ENCODE measurements at places on chromosomes 1 and 21.

DNA sequence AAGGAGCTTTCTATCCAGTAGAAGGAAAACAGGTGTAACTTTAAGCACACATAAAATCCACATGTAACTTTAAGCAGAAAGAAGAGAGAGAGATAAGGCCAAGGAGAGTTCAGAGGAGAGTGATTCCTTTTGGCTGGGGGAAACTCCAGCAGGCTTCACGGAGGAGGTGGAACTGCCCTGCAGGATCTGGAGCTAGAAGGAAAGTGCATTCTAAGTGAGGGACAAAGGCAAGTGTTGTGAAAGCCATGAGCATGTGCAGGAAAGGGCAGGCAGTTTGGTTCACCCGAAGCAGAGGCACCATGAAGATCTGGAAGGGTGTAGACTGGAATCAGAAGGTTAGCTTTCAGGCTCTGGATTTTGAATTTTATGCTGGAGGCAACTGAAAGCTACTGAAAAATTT, 46.3 kb downstream of the GADD45A start:
- no peak for DNase-seq

DNA sequence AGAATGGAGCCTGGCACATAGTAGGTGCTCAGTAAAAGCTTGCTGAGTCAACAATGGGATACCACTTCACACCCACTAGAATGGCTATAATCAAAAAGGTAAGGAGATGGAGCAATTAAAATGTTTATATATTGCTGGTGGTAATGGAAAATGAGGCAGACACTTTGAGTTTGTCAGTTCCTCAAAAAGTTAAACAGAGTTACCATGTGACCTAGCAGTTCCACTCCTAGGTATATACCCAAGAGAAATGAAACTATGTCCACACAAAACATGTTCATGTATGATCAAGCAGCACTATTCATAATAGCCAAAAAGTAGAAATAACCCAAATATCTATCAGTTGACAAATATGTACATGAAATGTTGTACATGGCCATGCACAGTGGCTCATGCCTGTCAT, 74.8 kb upstream of the ECE1 start:
- no peak for DNase-seq

DNA sequence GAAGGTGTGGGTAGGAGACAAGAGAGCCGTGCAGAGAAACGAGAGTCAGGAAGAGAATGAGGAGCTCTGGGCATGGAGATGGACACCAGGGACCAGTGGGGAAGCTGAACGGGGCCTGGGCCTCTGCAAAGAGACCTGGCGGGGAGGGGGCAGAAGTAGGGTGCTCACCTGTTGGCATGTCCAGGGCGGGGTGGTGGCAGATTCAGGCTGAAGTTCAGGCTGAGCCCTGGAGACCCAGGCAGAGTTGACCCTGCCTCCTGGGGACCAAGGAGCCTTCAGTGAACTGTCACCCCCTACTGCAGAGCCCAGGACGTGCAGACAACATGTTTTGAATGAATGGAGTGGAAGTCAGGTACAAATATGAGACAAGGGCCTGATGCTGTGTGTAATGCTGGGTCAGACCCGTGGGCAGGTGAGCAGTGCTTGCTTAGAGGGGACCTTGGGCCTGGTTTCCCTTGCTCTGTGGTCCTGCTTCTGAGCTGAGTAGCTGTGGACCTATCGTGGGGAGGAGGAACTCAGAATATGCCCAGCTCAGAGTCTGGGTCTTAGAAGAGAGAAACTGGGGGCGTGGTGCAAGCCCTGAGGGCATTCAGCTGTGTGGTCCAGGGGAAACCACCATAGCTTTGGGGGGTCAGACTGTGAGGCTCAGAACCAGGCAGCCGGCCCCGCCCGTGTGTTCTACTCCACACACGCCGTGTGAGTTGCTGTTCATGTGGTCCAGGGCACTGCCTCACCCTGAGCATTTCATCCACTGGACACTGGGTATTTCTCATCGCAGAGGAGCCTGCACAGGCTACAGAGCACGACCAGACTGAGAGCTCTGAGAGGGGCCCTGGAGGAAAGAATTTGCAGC, 21.3 kb upstream of the UMODL1 start:
- DNase-seq, result no peak

DNA sequence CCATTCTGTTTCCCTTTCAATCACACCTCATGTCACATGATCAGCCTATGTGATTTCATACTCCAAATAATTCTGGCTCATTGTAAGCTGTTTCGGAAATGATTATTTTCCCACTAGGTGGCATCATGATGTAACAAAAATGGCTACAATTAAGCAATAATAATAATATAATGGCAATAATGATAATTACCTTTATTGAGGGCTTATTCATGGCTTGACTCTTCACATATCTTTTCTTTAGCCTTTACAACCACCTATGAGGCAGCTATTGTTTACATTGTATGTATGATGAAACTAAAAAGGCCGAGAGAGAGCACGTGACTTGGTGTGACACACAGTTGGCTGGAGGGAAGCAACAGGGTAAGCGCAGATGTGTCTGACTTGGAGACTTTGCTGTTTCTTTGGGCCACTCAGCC, 12.5 kb upstream of the KPRP start:
- peak; percentile 17 for DNase-seq

DNA sequence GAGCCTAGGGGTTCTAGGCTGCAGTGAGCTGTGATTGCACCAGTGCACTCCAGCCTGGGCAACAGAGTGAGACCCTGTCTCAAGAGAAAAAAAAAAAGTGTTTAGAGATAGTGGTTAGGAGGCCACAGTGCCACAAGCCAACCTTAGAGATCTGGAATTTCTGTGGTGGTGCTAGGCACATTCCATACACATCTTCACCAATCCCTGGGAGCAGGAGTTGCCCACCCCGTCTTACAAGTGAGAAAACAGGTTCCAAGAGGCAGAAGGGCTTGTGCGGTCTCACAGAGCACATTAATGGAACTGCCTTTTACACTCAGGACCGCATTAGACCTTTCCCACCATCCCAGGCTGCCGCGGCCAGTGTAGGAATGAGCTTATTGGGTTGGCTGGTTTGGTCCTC, 93.2 kb downstream of the EPHB2 start:
- DNase-seq, result peak; percentile 20

DNA sequence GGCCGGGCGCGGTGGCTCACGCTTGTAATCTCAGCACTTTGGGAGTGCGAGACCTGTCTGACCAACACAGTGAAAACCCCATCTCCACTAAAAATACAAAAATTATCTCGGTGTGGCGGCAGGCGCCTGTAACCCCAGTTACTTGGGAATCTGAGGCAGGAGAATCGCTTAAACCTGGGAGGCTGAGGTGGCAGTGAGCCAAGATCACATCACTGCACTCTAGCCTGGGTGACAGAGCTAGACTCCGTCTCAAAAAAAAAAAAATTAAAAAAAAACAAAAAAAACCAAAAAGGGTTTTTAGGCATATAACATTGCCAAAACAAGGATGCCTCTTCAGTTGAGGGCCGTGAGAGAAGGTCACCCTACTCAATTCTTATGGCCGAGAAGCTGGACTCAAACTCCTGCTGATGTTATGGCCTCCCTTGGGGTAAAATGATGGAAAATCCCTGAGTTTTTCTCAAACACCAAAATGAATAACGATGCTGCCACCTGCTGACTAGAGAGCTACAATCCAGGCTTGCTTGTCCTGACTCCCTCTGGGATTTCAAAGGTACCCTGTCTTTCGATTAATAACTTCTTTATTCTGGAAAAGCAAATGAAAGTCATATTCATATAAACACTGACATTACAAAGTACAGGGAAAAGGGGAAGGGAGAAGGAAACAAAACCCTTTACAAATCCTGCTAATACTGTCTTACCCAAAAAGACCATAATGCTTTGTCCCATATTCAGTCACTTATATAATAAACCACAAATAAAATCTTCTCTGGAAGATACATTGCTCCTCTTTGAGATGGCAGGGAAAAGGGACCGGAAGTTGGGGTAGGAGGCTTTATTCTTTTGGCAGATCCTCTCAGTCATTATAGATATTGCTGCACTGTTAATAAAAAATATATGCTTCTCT, 10.7 kb downstream of the RAB42 start:
- peak; percentile 76 for DNase-seq

DNA sequence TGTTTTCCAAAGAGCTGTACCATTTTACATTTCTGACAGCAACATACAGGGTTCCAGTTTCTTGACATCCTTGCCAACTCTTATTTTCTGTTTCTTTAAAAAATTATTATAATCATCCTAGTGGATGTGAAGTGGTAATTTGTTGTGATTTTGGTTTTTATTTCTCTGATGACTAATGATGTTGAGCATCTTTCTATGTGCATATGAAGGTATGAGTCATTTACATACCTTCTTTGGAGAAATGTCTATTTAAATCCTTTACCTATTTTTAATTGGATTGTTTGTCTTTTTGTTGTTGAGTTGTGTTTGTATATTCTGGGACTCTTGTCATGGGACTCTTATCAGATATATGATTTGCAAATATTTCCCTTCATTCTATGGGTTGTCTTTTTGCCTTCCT, 20.8 kb upstream of the MPC2 start:
- no peak for DNase-seq

GRCh38 chr1:109625601-109626560, 6.2 kb downstream of the AMPD2 start:
- DNase-seq, result no peak

GRCh38 chr1:228930479-228930957, 195.2 kb downstream of the RHOU start:
- DNase-seq, result no peak

DNA sequence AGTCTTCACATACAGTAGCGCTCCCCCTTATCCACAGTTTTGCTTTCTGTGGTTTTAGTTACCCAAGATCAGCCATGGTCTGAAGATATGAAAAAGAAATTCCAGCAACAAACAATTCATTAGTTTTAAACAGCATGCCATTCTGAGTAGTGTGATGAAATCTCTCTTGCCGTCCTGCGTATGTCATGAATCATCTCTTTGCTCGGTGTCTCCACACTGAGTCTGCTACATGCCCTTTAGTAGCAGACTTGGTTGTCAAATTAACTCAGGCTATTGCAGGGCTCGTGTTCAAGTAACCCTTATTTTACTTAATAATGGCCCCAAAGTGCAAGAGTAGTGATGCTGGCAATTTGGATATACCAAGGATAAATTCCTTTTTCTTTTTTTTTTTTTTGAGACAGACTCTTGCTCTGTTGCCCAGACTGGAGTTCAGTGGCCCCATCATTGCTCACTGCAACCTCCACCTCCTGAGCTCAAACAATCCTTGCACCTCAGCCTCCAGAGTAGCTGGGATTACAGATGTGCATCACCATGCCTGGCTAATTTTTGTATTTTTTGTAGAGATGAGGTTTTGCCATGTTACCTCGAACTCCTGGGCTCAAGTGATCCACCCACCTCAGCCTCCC, 22.6 kb downstream of the PHACTR4 start:
- DNase-seq, result peak; percentile 92

DNA sequence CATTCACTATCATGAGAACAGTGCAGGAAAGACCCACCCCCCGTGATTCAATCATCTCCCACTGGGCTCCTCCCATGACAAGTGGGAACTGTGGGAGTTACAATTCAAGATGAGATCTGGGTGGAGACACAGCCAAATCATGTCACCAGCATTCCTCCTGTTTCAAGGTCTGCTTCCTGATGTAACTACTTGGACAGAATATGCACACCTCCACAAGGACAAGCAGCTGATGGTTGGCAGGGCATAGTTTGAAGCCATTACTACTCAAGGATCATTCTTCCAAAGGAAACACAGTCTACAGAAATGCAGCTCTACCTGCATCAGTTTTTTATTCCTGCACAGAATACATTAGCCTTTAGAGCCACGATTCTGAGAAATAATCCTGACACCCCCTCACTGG, 28.5 kb upstream of the RNF2 start:
- peak; percentile 9 for DNase-seq

- peak; percentile 88 for DNase-seq
These were observed 22.2 kb downstream of the SLC2A1 start for GRCh38 chr1:42936309-42937078.

DNA sequence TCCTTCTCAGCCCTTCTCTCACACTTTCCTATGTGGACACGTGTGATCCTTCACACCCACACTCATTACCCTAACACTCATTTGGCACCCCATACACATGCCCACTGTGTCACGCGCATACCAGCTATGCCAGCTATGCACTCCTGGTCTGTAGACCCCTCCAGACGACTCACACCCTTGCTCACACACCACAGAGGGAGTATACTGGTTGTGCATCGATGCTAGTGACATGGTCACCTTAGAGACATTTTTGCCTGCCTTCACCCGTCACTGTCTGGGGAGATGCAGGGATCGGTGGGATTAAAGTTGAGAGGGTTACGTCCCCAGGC, 8.3 kb upstream of the PPM1J start:
- DNase-seq, result no peak

DNA sequence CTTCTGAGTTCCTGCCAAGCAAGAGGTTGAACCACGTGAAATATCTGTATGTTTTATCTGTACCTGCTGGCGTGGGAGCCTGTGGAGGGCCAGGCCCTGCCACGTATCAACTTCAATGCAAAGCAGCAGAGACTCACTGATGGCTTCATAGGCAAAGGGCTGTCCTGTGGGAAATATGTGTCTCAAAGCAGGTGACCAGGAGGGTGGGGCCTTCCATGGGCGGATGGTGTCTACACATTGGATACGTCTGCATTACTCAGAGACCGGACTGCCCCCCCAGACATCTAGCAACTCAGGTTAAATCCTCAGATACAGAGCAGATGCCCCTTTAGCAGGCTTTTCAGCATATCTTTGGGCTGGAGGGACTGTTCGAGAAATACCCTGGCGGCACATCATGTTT, 210.8 kb upstream of the C1orf174 start:
- no peak for DNase-seq

DNA sequence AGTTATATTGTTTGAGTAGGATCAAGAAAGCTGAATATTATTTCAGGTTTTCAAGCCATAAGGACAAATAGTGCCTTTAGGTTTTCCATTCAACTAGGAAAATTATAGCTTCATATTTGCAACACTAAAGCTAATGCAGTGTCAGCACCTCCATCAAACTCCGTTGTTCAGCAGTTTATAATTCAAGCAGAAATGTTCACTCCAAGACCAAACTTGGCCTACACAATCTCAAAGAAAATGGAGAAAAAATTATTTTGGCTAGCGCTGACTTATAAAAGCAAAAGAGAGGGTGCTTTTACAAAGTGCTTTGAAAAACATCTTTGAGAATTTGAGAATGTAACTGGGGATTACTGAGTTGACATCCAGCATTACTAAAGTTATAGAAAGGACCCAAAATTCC, 1.4 kb downstream of the SPAG17 start:
- DNase-seq, result no peak

DNA sequence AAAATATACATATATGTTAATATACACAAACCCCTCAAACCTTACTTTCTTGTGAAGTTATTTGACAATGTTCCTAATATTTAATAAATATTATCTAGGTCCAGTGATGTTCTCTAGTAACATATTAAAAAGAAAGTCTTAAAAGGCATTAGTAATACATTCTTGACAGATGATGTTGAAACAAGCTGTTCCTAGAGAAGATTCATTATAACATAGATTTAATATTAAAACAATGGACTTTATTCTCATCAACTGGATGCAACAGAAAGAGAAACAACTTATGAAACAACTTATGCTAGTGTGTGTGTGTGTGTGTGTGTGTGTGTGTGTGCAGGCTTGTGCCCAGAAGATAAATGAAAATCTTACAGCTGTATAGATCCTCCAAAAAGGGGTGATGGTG, 68.5 kb upstream of the PLXNA2 start:
- no peak for DNase-seq

- no peak for DNase-seq
These were observed 2.3 kb downstream of the PANK4 start for GRCh38 chr1:2523891-2524609.

Measured in AG10803 (cell line).